ENCODE measurements at places on chromosomes 11 and 22.

DNA sequence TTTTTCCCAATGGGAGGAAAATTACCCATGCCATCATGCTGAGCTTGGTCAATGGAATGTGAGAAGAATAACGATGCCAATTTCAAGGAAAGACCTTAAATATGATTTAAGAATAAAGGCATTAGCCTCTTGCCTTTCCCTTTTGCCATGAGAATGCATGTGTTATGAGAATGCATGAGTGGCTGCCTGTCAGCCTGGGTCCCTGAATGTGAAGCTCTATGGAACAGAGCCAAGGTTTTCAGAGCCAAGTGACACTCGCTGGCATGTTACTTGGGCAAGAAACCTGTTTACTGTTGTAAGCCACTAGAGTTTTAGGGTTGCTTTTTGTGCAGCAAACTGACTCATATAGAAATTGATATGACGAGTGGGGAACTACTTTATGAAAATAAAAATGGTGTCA, 75.7 kb downstream of the JRKL start:
- DNase-seq, result peak; percentile 34

DNA sequence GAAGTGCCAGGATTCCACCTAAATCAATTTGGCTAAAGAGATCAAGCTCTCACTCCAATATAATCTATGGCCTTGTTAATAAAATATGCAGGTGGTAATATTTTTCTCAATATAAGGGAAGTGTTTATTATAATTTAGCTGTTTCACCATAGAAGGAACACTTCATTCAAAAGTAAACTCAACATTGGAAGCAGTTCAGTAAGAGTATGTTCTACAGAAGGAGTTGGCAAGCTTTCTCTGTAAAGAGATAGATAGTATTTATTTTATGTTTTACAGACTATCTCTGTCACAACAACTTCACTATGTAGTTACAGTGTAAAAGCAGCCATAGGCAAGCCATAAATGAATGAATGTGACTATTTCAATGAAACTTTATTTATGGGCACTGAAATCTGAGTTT, 313.6 kb upstream of the ANO3 start:
- no peak for DNase-seq

- DNase-seq, result no peak
Measured at GRCh38 chr22:18055619-18056160, 22.1 kb upstream of the PEX26 start.

DNA sequence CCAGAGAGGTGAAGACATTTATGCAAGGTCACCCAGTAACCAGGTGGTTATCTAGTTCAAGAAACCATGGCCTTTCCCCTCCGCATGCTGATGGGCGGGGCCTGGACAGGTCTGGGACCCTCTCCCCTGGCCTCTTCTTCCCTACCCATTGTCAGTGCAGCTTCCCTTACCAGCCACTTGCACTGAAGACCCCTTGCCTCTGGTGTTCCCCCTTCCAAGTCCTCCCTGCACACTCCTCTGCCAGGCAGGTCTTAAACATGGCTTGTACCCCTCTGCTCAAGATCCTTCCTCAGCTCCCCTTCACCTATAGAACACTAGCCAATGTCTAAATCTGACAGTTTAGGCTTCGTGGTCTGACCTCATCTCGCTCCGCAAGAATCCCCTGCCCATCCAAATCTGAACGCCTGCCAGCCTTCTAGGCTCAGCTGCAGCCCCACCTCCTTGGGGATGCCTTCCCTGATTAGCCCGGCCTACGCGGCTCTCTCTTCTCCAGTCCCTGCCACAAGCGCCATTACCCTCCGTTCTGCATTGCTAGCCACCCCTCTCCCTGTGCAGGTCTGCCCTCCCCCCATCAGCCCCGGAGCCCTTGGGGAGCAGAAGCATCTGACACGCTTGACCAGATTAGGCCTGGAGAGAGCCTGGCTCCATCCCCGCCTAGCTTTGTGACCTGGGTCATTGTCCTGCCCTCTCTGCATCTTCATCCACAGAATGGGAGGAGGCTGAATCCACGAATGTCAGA, 213.8 kb downstream of the DSCAML1 start:
- DNase-seq, result peak; percentile 12

- DNase-seq, result no peak
Measured at GRCh38 chr11:22786475-22786874, 43.1 kb downstream of the SVIP start.

DNA sequence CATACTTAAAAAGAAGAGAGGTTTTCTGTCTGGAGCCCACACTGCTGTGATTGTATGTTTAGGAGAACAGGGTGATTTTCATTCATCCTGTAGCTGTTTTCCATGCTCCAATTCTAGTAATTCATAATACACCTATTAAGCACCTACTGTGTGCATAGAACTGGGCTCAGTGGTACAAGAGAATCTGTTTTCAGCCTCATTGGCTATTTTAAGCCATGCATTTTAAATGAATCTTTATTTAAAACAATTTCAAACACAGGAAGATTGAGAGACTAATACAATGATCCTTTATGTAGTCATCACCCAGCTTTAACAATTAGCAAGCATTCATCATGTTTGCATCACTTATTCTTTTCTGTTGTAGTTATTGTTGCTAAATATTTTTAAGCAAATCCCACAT, 86.2 kb downstream of the BDNF start:
- DNase-seq, result no peak

- DNase-seq, result no peak
Measured at GRCh38 chr11:75812542-75813040, 2.4 kb upstream of the UVRAG start.

- DNase-seq, result no peak
Measured at GRCh38 chr11:59193587-59194130, 19.1 kb downstream of the MPEG1 start.

- DNase-seq, result no peak
Measured at GRCh38 chr11:77055913-77056312, 10.9 kb upstream of the CAPN5 start.

DNA sequence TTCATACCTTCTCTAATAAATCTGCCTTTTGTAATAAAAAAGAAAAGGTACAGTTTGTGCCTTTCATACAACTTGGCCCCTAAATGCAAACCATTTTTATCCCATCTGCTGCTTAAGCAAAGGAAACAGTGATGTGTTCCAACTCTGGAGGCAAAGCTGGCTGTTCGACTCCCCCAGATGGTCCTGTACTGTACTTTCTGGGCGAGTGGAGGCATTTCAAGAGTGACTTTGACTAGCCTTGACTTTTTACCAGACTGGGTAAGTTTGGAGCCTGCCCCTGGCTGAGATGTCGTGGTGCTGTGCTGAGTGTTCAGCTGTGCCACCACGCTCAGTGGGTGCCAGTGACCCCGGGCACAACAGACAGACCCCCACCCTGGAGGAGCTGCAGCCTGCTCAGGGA, 10.2 kb downstream of the MICALL1 start:
- no peak for DNase-seq

DNA sequence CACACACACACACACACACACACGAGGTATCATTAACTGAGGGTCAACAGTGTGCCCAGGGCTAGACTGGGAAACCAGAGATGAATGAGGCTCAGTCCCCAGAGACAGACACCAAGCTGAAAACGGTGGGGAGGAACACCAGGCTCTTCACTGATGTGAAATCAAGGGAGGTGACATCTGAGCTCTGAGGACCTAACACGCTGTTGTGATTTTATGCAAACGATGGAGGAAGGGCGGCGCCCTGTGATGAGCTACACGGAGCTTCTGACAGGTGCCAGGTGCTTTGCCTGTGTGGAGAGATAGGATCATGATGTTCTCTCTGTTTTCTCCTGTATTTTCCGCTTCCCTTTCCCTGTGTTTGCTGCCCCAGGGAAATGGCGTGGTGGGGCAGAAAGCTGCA, 6.5 kb upstream of the CYB5R3 start:
- no peak for DNase-seq

- DNase-seq, result peak; percentile 77
Measured at GRCh38 chr11:8354622-8355415, 91.1 kb upstream of the LMO1 start.

GRCh38 chr11:44658506-44658850, 68.3 kb upstream of the TSPAN18 start:
- DNase-seq, result no peak

GRCh38 chr22:46415776-46416519, 80.4 kb downstream of the TRMU start:
- DNase-seq, result peak; percentile 44

- DNase-seq, result no peak
Measured at GRCh38 chr22:20545681-20546521, 38.5 kb downstream of the MED15 start.

DNA sequence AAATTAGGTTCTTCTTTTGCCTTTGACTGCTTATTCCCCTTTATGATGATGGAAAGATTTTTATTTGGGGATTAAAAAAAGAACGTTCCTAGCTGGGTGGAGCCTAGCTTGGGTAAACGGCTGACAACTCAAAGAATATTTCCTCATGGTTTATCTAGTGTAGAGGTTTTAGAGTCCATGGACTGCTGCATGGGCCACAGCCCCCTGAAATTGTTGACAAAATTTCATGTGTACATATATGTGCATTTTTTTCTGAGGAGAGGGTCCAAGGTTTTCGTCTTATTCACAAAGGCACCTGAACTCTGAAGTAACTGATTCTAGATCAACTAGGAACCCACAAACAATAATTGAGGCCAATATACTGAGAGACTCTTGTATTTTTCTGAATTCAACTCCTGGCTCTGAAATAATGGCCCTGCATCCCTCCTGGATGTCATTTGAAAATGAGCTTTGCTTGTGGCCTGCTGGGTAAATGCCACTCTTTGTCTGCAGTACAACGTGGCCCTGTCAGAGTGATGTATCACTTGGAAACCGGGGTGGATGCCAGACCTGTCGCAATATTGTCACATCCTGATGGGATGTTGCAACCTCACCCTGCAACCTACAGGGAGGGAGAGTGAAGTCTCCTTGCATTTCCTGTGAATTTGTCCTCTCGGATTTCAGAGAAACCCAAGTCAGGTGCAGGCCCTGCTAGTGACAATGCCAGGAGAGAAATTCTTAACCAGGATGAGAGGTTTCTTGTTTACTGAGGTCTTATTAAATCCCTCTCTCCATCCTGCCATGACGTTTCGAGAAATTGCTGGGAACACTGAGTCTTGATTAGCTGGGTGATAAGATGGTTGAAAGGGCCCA, 33.8 kb downstream of the EHF start:
- DNase-seq, result no peak

- no peak for DNase-seq
Measured at GRCh38 chr22:24147666-24148065, 33.6 kb upstream of the SUSD2 start.

DNA sequence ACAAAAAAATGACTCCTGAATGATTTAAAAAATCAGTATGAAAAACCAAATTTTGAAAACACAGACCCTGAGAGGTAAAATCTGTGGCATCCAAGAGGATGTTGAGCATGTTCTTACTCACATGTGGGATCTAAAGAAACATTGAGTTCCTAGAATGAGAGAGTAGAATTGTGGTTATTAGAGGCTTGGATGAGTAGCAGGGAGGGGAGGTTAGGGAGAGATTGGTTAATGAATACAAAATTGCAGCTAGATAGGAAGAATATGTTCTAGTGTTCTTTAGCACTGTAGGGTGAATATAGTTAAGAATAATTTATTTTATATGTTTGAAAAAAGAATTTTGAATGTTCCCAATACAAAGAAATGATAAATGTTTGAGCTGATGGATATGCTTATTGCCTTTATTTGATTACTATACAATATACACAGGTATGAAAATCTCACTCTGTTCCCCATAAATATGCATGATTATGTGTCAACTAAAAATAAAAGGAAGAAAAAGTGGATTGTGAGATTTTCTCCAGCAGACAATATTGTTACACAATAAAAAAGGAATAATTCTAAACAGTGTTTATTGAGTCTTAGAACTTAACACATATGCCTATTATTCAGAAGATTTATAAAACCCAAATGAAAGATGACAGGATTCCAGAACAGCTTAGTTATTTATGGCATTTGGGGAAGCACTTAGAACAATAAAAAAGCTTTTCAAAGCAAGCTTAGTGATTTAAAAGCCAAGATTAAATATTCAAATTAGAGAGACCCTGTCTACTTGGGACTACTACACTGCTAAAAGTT, 28.7 kb downstream of the MS4A2 start:
- no peak for DNase-seq

DNA sequence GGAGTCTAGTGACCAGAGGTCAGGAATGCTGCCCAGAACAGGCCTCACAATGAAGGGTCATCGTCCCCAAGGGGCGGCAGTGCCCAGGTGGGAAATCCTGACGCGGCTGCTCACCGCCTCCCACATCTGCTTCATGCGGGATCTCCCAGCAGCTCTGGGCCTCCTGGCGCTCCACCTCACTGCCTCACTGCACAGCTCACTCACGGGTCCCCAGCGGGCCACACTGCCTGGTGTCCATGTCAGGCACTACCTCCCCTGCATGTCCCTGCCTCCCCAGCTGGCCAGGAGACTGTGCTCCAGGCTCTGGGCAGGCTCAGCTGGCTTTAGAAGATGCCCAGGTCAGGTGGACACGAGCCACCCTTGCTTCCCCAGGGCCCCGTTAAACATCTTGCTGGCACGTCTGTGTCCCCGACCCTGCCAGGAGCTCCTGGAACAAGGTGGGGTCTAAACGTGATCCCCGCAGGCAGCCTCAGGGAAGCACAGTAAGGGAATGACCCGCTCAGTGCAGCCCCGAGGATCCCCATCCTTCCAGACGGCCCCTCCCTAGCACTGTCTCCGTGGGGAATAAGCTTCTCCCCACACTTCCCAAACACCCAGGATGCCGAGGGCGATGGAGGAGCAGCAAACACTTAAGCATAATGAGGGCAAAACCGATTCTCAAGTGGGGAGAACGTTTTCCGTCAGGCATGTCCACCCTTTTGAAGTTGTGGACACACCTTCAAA, 93.2 kb downstream of the TRMU start:
- no peak for DNase-seq

DNA sequence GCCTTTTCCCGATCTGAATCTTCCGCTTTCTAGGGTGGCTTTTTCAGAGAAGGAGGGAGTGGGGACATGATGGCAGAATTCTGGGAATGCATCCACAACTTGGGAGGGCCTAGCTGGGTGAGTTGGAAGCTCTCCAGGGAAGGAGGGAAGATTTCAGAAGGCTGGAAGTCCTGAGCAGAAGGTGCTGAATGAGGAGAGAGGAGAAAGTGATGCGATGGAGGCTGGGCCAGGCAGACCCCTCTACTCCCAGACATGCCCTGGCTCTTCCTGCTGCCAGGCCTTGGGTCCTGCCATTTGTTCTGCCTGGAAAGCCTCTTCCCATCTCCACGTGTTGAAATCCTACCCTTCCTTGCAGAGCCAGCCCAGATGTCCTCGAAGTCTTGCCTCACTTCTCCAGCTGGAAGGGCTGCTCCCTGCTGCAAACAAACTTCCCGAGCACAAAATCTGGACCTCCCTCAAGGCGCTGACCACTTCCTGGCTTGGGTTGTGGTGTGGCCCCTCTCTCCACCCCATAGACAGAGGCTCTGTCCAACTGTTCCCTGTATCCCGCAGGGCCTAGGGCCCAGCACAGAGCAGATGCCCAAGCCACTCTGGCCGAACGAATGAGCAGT, 16.8 kb downstream of the LRRC32 start:
- DNase-seq, result peak; percentile 83

- no peak for DNase-seq
Measured at GRCh38 chr22:33034753-33035152, 23.4 kb downstream of the SYN3 start.

GRCh38 chr11:77093987-77094840, 8.4 kb upstream of the OMP start:
- DNase-seq, result peak; percentile 34
